Right cardiac atrium (tissue), 5 donors: ENCODE measurements at places on chromosomes 4 and X. TPM values are rescaled to one million over a fixed set of nuclear protein-coding genes. Genes with fewer than 3 reads are reported as not detected.

The NOX1 gene
- polyA plus RNA-seq = not detected

The CDKL2 gene
- polyA plus RNA-seq = 0.43 TPM

The BST1 gene
- polyA plus RNA-seq = 9.8 TPM

- DNase-seq = peak; percentile 50
Observed at GRCh38 chrX:40646489-40647306, 663 bp downstream of the CXorf38 start.

DNA sequence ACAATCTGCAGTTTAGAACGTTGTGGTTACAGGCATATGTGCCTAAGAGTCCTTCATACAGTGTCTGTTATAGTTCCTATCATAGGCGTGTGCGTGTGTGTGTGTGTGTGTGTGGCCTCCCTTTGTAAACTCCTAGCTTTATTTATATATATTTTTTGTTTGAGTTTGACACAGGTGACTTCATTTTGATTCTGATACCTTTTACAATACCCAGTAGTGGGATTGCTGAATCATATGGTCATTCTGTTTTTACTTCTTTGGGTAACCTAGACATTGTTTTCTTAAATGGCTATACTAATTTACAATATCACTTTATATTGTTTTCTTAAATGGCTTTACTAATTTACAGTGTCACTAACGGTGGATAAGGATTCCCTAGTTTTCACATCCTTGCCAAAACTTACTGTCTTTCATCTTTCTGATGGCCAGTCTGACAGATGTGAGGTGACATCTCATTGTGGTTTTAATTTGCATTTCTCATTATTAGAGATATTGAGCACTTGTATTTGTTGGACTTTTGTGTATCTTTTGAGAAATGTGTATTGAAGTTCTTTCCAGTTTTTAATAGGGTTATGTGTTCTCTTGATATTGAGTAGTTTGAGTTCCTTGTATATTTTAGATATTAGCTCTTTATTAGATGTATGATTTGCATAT is 211.1 kb upstream of the NUDT6 start:
- no peak for DNase-seq

DNA sequence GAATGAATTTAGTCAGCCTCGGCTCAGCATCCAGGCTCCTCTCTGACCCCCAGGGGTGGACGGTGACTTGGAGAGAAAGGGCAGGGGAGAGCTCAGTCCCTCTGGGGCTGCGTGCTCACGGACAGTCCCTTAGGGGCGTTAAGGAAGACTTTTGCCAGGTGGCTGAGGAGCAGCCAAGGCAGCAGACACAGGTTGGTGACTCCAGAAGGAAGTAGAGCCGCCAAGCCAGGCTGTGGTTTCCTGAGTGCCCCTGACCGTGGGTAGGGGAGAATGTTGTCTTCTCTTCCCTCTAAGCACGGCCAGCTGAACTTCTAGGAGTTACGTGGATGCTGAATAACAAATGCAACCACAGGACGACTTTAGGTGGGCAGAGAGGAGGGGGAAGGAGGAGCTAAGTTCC is 91.0 kb upstream of the MTM1 start:
- no peak for DNase-seq
